A549 treated with Mapracorat at 1 μM for 4 hours (cell line): ENCODE measurements at places on chromosomes 1 and 21. TPM values are rescaled to one million over a fixed set of nuclear protein-coding genes. Genes with fewer than 3 reads are reported as not detected.

The IRF6 gene
- 0.14 to 0.22 TPM (median 0.18 TPM) in 5 replicates for total RNA-seq

The TMEM61 gene
- 0.49 to 0.86 TPM (median 0.63 TPM) in 5 replicates for total RNA-seq

The SV2A gene
- total RNA-seq, result 0.05 to 0.17 TPM (median 0.10 TPM) in 5 replicates

The SZT2 gene
- total RNA-seq, result 4.8 to 9.4 TPM (median 6.5 TPM) in 5 replicates

The PAX7 gene
- 0.57 to 1.1 TPM (median 0.74 TPM) in 5 replicates for total RNA-seq

The LCE7A gene
- total RNA-seq, result not detected in 5 replicates
